Fibroblast of skin of abdomen (primary cell): ENCODE measurements at places on chromosomes 1 and 21.

- peak; percentile 26 for DNase-seq
Measured at GRCh38 chr1:3858231-3858981, 1.1 kb downstream of the DFFB start.

GRCh38 chr1:31795096-31795675 lies 20.6 kb downstream of the SPOCD1 start:
- DNase-seq: no peak

- peak; percentile 83 for DNase-seq
Measured at GRCh38 chr1:53639251-53639763, 99.7 kb downstream of the GLIS1 start.

GRCh38 chr1:163205513-163205912 lies 2.8 kb upstream of the RGS5 start:
- peak; percentile 16 for DNase-seq

DNA sequence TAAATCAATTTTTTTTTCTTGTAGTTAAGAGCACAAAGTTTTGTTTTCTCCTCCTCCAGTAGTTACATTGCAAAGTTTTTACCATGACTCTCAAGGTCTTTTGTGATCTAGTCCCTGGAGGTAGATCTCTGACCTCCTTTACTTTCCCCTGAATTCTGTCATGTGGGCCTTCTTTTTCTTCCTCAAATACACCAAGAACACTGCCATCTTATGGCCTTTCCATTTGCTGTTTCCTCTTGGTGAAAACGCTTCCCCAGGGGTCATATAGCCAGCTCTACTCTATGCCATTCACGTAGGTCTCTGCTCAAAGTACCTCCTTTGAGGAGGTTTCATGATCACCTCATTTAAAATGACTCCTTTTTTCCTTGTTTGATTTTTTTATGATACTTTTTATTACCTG lies 2.7 kb downstream of the DDX20 start:
- DNase-seq: no peak

- no peak for DNase-seq
Measured at GRCh38 chr21:16838331-16838730, 674.5 kb upstream of the CXADR start.

DNA sequence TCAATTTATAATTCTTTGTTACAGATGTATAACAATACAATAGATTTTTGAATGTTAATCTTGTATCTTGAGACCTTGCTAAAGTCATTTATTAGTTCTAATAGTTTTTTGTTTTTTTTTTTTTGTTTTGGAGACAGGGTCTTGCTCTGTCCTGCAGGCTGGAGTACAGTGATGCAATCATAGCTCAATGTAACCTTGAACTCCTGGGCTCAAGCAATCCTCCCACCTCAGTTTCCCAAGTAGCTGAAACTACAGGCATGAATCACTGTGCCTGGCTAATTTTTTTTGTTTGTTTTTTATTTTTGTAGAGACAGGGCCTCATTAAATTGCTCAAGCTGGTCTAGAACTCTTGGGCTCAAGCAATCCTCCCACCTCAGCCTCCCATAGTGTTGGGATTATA lies 26.2 kb upstream of the DIPK1A start:
- no peak for DNase-seq

GRCh38 chr1:77625250-77625649 lies 57.2 kb downstream of the ZZZ3 start:
- no peak for DNase-seq

DNA sequence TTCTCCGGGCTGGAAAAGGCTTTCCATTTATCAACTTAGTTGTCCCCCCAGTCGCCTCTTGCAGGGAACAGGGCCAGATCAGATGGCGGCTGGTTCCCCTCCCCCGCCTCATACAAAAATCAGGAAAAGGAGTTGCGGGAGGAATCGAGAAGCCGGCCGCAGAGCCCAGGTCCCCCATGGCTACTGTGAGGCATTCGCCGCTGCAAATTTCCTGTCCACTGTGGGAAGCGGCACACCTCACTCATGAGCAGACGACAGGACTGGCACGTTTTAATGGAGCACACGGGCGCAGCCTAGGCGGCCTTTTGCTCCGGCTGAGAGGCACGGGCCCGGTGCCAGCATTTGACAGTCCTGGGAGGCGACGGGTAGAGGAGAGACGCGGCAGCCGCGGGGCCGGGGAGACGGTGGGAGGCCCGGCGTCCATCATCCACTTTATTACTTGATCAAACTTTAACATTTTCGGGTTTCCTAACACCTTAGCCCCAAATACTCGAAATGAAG lies 1.1 kb downstream of the GNG4 start:
- DNase-seq: no peak

DNA sequence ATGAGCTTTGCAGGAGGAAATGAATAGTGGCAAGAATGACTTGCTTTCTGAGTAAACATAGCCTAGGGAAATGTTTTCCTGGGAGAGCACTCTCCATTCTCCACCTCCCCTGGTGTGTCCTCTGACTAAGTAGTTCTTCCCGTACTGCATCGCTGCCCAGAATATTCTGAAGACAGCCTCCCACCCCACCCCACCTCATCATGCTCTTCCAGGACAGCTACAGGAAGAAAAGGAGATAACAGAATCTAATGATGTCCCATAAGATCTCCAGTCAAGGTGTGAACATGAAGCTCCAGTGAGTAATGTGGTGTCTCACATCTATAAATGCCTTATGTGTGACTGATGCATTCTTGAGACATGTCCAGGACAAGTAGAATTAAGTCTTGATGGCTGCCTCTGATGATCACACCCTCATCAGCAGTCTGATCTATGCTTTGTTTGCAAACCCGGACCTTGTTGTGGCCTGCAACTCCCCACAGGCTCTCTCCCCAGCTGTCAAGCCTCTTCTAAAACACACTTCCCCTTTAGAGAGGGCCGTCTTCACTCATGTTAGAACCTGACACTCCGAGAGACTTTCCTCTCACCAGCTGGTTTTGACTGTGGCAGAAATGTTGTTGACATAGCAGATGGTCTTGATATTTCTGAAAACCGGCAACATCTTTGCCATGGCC lies 183.0 kb downstream of the CYYR1 start:
- DNase-seq: peak; percentile 92

DNA sequence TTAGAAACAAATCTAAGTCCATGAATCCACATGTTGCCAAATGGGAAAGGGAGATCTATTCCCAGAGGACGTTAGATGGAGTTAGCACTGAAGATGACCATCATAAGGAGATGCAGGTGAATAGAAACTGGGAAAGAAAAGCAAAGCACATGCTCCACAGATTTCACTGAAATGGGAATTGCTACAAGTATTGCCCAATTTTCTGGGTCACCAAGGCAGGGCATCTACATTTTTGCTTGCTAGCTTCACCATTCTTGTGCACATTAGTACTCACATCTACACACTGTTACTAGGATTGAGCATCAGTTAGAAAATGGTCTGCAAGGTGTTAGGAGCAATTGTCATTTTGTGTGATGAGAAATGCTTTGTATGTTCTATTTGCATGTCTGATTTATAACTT lies 99.1 kb downstream of the JAK1 start:
- DNase-seq: no peak

GRCh38 chr1:95382000-95382786 lies 148.2 kb downstream of the RWDD3 start:
- no peak for DNase-seq

DNA sequence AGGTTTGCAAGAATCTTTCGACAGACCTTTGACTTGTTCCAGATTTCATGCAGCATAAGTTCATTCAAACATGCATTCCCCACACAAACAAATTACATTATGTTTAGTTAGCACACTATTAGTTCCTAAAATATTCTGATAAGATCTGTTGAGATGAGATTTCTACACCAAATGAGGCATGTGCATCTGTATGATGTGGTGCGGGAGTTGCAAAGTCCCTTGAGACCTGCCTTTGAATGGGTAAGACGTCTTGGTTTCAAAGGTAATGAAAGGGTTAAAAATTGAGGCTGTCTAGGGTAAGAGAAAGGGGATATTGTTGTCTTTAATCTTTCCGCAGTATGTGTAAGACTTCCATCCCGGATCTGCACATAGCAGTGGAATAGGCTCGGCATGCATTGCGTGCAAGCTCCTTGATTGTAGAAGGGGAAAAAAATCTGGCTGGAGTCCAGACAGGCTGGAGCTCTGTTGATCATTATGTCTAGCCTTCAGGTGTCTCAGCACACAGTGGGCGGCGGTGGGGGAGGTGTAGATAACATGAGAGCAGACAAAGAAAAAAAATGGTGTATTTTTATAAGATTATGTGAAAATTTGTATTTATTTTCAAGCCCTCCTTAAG lies 296.6 kb downstream of the PTPRC start:
- peak; percentile 98 for DNase-seq

- peak; percentile 41 for DNase-seq
Measured at GRCh38 chr1:95018602-95019369, 54.0 kb downstream of the ALG14 start.

DNA sequence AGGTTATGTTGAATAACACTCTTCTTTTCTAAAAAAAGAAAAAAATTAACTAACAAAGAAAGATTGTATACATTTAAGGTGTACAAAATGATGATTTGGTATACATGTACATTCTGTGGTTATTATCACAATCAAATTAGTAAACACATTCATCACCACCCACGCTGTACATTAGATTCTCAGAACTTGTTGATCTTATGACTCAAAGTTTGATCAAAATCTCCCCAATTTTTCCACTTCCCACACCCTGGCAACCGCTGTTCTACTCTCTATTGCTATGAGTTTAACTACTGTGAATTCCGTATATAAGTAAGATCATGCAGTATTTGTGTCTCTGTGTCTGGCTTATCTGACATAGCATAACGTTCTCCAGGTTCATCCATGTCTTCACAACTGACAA lies 469.5 kb upstream of the CHRM3 start:
- no peak for DNase-seq

DNA sequence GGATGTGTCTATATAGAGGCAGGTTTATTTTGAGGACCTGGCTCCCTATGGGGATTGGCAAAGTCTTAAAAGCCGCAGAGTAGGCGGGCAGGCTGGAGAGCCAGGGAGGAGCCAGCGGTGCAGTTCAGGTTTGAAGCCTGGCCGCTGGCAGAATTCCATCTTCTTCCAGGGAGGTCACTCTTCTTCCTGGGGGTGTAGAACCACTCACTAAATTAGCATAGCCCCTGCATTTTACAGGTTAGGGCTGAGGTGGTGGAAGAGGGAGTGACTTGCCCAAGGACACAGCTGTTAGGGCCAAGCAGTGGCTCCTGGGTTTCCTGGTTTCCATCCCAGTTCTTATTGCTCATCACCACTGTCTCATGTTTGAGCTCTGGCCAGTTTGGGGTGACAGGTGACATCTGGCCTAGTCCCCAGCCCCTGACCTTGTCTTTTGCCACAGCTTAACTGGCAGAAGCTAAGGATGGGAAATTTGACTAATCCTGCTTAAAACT lies 1.4 kb downstream of the PINK1 start:
- DNase-seq: peak; percentile 24

GRCh38 chr1:184457500-184457899 lies 70.7 kb downstream of the C1orf21 start:
- peak; percentile 57 for DNase-seq

DNA sequence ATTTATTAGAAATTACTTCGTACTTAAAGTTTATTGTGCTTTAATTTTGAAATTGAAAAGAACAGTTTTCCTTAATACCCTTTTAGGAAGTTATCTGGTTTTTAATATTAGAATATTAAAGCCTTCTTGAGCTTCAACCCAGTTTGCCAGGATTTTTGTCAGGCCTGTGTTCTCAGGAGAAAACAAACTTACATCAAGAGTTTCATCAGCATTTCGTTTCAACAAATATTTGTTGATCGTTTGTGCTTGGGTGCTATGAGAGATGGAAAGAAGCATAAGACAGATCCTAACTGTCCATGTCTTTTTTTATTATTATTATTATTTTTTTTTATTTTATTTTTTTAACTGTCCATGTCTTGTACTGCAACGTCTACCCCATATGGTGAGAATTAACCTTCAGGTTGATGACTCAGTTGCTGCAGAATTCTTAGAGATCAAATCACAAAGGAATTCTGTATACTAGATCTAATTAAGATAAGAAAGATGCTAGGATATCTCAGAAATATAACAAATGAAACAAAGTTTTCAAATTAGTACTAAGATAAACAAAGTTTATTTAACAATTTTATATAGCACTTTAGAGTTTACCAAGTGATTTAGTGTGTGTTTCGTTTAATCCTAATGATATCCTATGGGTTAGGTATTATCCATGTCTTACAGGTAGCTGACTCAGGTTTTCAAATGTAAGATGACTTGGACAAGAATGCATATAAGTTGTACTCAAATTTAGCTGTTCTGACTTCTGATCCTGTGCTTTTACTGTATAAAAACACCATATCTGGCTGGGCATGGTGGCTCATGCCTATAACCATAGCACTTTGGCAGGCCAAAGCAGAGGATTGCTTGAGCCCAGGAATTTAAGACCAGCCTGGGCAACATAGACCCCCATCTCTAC lies 14.3 kb downstream of the FBXO28 start:
- peak; percentile 74 for DNase-seq

- DNase-seq: peak; percentile 93
Measured at GRCh38 chr21:42923553-42924432, 1.6 kb downstream of the ERVH48-1 start.

DNA sequence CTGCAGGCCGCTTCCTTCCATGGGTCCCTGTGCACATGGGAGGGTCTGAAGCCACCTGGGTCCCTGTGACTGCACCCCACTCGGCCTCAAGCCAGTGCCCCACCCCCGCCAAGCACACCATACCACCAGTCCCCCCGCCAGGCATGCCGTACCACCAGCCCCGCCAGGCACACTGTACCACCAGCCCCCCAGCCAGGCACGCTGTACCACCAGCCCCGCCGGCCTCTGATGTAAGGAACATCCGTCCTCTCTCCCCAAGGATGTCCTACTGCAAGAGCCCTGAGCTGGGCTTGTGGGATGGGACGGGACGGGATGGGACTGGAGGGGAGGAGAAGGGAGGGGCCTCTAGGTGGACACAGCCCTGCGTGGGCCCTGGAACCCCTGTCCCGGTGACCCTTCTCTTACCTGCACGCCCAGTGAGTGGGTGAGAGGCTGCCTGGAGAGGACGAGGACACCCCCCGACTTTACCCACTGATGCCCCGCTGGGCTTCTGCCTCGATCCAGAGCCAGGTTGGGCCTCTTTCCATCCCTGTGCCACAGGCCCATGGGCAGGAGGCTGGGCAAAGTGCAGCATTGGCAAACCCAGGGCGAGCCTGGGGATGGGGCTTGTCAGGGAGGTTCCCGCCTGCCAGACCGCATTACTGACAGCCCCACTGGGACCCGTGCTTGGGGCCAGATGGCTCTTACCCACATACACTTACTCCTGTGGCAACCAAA lies 40.8 kb upstream of the COL6A1 start:
- DNase-seq: no peak

- no peak for DNase-seq
Measured at GRCh38 chr1:88783145-88783544, 99.1 kb downstream of the PKN2 start.

DNA sequence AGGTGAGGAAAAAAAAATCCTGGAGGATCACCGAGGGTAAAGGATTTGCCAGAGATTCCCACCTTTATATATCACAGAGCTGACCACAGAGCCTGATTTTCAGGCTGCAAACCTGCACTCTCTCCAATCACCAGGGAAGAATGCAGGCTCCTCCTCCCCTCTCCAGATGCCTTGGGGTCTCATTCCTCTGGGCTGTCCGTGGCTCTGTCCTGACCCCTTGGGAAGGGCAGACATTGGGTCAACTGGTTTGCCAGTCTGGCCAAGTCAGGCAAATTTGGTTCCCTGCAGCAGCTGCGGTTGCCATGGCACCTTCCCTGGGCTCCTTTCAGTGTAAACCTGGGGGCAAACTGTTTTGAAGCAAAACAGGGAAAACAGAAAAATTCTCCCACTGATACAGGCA lies 11.6 kb upstream of the OPRD1 start:
- no peak for DNase-seq
